ENCODE measurements at places on chromosomes 6 and 20. TPM values are rescaled to one million over a fixed set of nuclear protein-coding genes. Genes with fewer than 3 reads are reported as not detected.

BMP5 gene
- 1.1 TPM for total RNA-seq

PERP gene
- total RNA-seq = 14.2 TPM

CGA gene
- total RNA-seq = 0.28 TPM

CCDC170 gene
- 0.56 TPM for total RNA-seq

IFNGR1 gene
- total RNA-seq = 40.1 TPM

PCK1 gene
- total RNA-seq = not detected

CABLES2 gene
- total RNA-seq = 0.28 TPM

TMEM244 gene
- not detected for total RNA-seq

RFX6 gene
- not detected for total RNA-seq

HDGFL1 gene
- not detected for total RNA-seq

IP6K3 gene
- under 0.01 TPM for total RNA-seq

OR2J3 gene
- not detected for total RNA-seq

C4B gene
- 1.9 TPM for total RNA-seq

TMC2 gene
- total RNA-seq = not detected

HLA-DOA gene
- not detected for total RNA-seq

BHLHE23 gene
- not detected for total RNA-seq

PPIL6 gene
- total RNA-seq = 6.5 TPM

MYCT1 gene
- total RNA-seq = 22.2 TPM

WFDC10B gene
- not detected for total RNA-seq

CDSN gene
- not detected for total RNA-seq

ULBP1 gene
- total RNA-seq = under 0.01 TPM

OR5V1 gene
- not detected for total RNA-seq

TCF21 gene
- total RNA-seq = 8.2 TPM

GTF2H4 gene
- 7.3 TPM for total RNA-seq

PAK1IP1 gene
- 17.5 TPM for total RNA-seq

PAX1 gene
- total RNA-seq = not detected

NKX2-4 gene
- total RNA-seq = not detected

GGT7 gene
- 10.0 TPM for total RNA-seq

RWDD2A gene
- total RNA-seq = 3.6 TPM

TFAP2B gene
- under 0.01 TPM for total RNA-seq

SMLR1 gene
- total RNA-seq = 0.19 TPM

STX11 gene
- 3.1 TPM for total RNA-seq

COX4I2 gene
- not detected for total RNA-seq

Measured in regular cardiac myocyte (primary cell).